Left renal cortex interstitium (tissue), 4 donors: ENCODE measurements at places on chromosomes 16 and 17.

DNA sequence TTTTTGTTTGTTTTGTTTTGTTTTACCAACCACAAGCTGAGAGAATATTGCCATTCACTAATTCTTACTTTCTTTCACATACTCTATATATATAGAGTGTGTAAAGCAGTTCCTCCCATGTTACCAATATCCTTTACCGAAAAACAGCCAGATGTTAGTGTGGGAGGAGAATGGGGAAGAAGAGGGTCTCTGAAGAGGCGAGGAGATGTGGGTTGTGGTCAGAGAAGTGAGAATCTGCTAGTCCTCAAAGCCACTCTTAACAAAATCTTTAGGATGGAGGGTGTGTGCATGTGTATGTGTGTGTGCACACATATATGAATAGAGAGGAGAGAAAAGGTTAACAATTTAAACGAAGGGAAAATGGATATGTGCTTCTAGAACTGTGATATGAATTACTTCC lies 80.6 kb downstream of the TUBD1 start:
- no peak for DNase-seq

DNA sequence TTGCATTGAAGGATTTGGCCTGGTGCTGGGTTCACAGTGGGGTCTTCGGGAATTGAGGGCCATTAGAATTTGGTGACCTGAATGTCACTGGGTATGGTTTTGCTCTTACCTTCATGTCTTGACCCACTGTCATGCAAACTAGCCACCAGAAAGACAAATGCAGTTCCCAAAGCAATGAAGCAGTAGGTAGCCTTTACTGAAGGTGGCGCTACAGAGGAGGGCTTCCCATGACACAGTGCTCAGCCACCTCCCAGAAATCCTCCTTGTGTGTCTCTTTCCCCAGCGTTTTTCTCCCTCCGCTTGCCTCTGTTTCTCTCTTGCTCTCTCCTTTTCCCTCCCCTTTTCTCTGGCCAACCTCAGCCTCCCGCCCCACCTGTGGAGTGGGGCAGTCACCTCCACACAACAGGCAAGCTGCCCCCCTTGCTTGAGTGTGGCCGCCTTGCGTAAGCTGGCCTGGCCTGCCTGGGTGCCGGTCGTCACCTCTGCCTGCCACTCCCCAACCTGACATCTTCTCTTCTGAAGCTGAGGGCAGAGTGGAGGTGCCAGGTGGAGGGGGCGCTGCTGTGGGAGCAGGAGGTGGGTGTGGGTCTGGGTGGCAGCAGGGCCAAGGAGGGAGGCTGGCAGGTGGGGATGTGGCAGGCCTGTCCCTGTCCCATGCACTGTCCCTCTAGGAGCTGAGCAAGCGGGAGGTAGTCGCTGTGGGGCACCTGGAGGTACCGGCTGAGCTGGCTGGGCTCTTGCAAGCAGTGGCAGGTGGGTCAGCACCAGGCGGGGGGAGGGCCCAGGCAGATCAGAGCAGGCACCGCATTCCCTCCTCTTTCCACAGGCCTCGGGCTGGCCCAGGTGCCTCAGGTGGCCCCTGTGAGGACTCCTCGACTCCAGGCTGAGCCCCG lies 34.7 kb downstream of the MYO15A start:
- DNase-seq, result no peak

DNA sequence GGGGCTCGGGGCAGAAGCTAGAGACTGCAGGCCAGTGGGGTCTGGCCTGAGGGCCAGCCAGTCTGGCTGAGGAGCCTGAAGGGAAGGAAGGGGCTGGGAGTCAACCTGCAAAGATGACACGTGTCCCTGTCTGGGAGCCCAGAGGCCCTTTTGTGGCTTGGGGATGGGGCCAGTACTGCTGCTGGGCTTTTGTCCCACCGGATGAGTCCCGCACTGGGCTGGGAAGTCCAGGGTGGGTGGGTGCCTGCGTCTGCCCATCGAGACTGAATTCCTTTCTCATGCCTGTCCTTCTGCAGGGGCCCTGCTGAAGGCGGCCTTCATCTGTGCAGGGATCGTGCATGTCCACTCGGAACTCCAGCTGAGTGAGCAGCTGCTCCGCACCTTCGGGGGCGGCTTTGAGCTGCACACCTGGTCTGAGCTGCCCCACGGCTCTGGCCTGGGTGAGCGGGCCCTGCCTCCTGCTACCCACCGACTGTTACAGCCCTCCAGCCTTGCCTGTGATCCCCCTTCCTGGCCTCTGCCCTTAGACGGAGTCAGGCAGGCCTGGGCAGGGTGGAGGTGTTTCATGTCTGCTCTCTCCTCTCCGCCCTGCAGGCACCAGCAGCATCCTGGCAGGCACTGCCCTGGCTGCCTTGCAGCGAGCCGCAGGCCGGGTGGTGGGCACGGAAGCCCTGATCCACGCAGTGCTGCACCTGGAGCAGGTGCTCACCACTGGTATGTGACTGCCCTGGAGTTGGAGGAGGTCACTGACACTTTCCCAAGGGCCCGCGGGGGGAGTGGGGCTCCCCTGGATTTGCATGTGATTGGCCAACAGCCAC lies 20.9 kb downstream of the FCSK start:
- no peak for DNase-seq

DNA sequence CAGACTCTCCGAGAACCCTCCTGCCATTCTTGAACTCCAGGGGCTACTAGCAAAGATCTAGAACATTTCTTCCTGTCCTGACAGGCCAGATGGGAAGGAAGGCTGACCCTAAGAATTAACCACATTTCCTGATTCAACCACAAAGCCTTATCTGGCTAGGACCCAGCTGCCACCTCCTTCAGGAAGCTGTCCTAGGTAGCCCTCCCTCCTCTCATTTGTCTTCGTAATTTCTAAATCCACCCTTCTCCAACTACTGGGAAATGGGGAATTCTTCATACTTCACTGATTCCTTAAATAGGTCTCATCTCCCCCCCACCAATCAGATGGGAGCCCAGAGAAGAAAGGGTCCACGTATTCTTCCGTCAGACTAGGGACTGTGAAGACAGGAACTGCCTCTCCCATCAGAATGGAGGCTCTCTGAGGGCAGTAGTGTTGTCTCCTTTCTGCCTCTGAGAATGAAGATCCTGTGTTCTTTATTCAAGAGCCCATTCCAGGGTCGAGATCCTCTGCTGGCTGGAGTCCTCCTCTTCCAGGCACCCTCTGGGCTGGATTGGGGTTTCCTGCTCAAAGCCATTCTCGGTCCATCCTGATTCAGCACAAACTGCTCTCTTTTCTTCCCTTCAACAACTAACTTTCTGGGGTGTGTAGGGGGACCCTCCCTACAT lies 2.1 kb downstream of the SAMD14 start:
- DNase-seq, result no peak

DNA sequence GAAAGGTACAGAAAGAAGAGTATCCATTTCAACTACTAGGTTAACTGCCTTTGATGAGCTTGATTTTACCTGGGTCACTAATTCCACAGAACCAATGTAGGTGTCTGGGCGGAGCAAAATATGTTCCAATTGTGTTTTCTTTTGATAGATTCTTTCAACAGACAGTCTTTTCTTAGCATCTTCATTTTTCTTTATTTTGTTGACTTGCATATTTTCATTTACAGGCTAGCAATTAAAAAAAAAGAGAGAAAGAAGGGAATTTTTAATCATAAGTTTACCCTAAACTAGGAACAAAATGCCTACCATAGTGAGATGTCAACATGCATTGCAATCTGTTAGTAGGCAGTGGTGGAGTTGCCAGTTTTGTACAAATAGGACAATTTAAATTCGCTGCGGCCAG lies 1.0 kb downstream of the TOP2A start:
- DNase-seq, result no peak

GRCh38 chr16:49924078-49924477 lies 68.2 kb upstream of the ZNF423 start:
- DNase-seq, result no peak
